K562 (cell line): ENCODE measurements at places on chromosomes 1 and 21.

- DNase-seq = no peak
These were observed 3.9 kb downstream of the POFUT2 start for GRCh38 chr21:45283611-45284455.

GRCh38 chr1:238129677-238130076, 239.0 kb upstream of the ZP4 start:
- DNase-seq = no peak

- DNase-seq = no peak
These were observed 15.1 kb upstream of the PCP4 start for GRCh38 chr21:39852021-39852721.

DNA sequence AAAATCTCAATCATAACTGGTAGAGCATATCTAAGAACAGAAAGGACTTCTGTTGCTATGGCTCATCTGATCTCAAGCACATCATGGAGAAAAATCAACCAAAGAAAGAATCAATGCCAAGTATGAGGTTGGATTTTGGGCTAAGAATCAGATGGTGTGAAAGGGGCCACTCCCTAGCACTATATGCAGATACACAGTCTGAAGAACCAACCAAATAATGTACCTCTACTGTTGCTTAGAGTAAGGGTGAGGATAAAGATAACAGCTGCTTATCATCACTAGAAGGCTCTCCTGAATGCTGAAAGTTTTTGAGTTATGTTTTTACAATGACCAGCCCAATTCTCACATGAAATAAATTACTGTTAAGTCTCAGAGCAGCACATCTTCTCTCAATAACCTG, 35.6 kb downstream of the ST7L start:
- no peak for DNase-seq

- no peak for DNase-seq
These were observed 86.9 kb downstream of the GRIK3 start for GRCh38 chr1:36947384-36947783.

DNA sequence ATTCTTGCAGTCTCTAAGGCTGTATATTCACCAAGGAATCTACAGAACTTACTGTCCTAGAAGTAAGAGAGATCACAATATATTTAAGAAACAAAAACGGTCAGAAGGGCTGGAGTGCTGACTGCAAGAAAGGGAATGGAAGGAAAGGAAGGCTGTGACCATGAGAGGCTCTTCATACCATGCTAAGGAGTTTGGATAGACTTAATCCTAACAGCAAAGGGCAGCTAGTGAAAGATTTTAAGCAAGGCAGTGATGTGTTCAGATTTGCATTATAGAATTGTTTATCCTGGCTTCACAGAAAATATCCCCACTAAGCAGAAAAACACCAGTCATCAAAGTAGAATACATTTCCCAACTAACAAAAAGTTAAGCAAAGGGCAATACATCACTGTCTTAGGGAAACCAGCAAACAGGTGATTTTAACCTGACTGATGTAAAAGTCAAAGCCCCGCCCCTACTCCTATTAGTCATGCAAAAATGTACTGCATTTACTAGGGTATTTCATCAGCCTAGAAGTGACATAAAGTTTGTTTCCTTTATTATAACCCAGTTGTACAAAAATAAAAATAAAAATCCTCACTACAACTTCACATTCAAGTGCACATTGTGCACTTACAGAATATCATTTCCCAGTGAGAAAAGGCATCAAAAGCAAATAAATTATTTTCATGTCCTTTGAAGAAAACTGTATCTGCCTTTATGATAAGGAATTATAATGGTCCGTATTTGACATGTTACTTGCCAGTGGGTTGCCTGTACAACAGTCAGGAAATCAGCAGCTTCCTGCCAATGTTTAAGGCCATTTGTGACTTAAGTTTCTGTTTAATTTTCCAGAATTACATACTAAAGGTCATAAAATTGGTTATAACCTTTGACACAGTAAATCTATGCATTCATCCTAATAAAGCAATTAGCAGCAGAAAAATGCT, 17.2 kb downstream of the JAK1 start:
- no peak for DNase-seq

DNA sequence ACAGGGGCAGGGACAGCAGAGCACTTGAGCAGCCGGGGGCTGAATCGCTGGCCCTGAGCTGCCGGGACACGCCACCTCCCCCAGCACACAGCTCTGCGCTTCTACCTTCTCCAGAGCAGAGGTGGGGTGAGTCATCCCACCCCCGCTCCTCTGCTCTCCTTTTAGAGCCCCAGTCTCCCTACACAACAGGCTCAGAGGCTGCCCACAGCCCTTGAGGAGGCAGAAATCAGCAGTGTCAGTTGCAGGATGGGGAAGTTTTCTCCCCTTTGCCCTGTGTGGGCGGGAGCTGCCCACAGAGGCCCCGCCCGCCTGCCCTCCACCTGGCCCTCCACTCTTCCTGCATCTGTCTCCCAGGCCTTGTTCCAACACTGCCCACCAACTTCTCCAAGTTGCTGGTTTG, 94.6 kb downstream of the STUM start:
- peak; percentile 81 for DNase-seq

- DNase-seq = no peak
These were observed 134.1 kb downstream of the SLC30A10 start for GRCh38 chr1:219794085-219794743.
